HFFc6 (cell line): ENCODE measurements at places on chromosomes 5 and 9. TPM values are rescaled to one million over a fixed set of nuclear protein-coding genes. Genes with fewer than 3 reads are reported as not detected.

- DNase-seq: no peak
Observed at GRCh38 chr5:123438902-123439301, 15.7 kb upstream of the CEP120 start.

DNA sequence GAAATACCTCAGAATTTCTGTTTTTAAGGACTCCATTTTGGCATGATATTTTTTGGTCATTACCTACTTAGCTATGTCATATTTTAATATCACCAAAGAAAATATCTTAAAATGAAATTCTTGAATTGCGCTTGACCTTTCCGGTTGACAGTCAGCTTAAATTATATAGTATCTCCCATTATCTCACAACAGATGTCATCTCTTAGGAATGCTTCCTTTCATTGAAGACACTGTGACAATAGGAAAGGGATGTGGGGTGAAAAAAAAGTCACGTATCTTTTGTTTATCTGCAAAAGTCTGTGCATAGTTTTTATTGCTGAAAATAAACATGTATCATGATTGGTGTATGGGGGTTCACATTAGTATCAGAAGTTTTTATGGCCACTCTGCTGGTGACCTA lies 105.8 kb downstream of the INVS start:
- DNase-seq: no peak

DNA sequence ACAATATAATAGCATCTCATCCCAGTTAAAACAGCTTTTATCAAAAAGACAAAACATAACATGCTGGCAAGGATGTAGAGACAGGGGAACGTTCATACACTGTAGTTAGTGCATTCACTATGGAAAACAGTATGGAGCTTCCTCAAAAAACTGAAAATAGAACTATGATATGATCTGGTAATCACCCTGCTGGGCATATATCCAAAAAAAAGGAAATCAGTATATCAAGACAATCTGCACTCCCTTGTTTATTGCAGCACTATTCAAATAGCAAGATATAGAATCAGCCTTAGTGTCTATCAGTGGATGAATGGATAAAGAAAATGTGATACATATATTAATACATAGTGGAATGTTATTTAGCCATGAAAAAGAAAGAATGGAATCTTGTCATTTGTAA lies 88.5 kb downstream of the PBX3 start:
- no peak for DNase-seq

GRCh38 chr5:91166059-91166807 lies 216.9 kb downstream of the ARRDC3 start:
- peak; percentile 46 for DNase-seq

- DNase-seq: peak; percentile 37
Observed at GRCh38 chr9:36748322-36748899, 175.7 kb downstream of the MELK start.

DNA sequence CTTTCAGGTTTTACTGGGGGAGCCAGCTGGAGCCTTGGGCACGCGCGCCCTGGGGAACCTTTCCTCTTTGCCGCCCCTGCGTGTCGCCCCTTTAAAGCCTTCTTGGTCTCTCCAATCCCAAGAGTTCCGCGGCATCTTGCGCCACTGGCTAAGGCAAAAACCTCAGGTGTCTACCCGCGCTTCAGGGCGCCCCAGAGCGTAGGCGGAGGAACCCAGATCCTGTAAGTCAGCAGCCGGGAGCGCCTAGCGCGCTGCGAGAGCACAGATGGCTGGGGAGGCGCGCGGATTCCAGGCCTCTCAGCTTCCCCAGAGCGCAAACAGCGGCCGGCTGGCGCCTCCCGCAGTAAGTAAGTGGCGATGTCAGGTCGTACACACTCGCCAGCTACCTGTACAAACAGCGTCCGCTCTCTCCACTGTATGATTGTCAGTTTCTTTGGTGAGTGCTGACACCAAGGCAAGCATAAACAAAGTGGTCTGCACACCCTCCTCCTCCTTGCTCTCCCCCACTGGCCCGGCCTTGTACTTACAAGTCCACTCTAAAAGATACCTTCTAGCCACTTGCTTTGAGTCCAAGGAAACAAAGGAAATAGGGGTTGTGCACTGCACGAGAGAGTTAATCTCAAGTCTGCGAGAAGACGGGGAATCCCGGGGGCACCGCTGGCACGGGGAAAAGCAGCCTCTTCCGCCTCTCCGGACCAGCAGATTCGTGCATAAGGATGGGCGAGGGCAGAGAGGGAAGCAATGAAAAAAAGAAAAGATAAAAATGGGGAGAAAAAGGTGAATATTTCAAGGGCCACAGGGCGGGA lies 2.9 kb downstream of the HTR1A start:
- DNase-seq: no peak

GRCh38 chr5:68037546-68037945 lies 178.0 kb upstream of the PIK3R1 start:
- no peak for DNase-seq

- DNase-seq: no peak
Observed at GRCh38 chr5:87103616-87104287, 163.9 kb upstream of the RASA1 start.

DNA sequence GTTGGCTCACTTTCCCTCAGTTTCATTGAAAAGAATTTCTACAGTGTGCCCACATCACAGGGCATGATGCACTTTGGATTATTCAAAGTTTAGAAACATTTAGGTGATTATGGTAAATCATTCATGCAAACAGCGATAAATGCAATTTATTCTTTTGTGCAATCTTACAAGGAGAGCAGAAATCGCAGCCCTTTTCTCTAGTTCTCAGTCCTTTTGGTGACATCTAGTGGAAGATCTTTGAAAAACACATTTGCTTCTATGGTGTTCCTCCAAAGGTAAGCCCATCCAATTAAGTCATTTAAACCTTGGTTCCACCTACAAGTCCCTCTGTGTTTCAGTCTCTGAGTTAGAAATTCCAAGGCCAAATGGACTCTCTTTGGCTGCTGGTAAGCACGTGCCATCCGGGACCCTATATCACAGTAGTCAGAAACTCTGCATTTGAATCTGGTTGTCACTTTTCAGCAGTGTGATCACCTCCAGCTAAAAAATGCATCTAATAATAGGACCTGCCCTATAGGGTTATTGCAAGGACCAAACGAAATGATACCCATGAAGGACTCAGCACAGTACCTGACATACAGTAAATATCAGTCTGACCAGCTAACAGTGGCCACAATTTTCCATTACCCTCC lies 66.4 kb downstream of the MACROH2A1 start:
- peak; percentile 68 for DNase-seq

DNA sequence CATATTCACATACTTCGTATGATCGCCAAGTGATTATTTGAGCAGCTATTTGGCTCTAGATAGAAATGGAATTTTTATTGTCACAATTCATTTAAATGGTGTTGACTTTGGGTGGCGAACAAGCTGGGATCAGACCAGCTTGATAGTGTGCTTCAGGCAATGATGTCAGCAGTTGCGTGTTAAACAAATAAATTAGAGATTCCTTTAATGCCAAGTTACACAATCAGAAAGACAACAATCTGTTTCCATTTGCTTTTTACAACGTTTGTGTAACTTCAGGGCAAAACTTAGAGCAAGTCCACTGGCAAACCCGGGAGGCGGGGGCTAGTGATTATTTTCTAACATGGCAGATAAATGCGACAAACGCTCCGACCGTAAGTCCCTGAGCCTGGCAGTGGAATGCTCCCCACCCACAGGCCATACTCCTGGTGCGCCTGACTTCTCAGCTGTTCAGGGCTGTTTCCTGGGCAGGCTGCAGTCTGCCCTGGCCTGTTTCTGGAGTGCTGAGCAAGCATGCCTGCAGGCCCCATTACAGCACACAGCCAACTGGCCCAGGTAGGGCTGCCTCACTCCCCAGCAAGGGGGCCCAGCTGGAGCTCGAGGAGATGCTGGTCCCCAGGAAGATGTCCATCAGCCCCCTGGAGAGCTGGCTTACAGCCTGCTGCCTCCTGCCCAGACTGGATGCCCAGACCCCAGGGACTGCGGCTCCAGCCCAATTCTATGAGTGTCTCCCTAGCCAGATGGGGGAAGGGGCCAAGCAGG lies 88.7 kb downstream of the BASP1 start:
- peak; percentile 70 for DNase-seq

- no peak for DNase-seq
Observed at GRCh38 chr9:36949466-36949865, 84.6 kb downstream of the PAX5 start.

GRCh38 chr9:115164511-115164974 lies 46.6 kb upstream of the TNC start:
- DNase-seq: peak; percentile 18

DNA sequence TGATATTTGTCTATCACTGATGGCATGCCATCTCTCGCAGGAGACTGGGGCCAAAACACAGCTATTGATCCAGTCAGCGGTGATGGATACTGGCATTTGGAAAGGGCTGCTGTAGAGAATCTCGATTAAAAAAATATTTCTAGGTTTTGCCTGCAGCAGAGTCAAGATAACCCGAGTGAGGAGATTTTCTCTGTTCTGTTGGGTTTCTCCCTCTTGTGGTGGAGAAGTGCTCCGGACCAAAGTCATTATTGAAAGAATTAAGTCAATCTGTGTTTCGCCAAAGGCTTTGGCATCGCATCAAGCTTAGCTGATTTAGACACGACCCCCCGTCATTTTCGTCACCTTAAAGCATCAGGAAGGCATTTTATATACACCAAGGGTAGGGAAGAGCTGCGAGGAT lies 97.1 kb upstream of the IRX2 start:
- no peak for DNase-seq

GRCh38 chr5:14264605-14265316 lies 121.6 kb downstream of the TRIO start:
- peak; percentile 93 for DNase-seq

GRCh38 chr5:35741971-35742370 lies 114.7 kb upstream of the IL7R start:
- no peak for DNase-seq

DNA sequence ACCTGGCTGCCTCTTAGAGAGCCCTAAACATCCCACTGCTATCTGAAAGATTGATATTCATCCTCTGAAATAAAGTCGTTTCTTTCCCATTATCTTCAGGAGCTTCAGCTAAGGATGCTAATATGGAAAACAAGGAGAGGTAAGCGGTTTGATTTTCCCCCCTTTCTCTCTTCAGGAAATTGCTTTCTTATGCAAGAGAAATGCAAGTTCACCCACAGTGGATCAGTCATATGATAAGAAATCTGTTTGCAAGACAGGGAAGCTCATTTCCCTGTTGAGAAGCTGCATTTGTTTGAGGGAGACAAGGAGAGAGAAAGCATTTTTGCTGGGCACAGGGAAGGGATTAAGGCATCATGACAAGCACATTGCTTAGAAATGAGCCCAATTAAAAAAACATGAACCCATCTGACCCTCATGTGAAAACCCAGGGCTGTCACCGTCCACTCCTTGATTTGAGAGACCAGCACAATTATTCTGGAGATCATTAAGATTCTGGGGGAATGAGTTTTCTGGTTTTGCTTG lies 53.7 kb upstream of the BOD1 start:
- DNase-seq: peak; percentile 9

DNA sequence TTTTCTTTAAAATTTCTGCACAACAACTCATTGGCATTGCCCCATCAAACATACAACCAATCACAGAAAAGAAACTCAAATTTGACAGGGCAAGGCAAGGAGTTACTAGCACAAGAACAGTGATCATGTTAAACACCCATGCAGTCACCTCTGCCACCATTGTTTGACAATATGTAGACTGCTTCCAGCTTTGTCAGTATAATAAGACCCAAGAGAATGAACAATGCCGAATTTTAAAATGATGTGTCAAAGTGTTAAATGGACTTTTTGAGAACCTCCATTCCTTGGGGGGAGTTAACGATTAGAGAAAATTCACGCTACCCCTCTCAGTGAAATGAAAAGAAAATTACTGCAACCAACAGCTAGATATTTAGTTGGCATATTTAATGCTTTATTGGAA lies 109.2 kb downstream of the SEMA6A start:
- DNase-seq: no peak

- DNase-seq: peak; percentile 37
Observed at GRCh38 chr5:65762234-65762633, 40.2 kb downstream of the NLN start.

DNA sequence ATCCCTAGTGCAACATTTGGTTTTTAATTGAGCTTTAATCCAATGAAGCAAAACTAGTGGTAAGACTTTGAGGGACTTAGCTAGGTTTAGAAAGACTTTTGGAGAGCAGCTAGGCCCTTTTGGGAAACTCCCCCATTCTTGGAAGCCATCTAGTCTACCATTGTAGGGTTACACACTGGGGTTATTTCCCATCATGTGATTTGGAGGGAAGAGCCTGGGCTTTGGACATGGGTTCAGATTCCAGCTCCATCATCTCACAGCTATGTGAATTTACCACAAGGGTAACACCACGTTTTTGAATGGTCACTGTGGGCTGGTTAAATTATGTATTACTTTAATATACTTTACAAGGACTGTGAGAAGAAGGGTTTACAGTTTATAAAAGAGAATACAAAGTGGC lies 18.3 kb upstream of the TNFSF15 start:
- peak; percentile 34 for DNase-seq

DNA sequence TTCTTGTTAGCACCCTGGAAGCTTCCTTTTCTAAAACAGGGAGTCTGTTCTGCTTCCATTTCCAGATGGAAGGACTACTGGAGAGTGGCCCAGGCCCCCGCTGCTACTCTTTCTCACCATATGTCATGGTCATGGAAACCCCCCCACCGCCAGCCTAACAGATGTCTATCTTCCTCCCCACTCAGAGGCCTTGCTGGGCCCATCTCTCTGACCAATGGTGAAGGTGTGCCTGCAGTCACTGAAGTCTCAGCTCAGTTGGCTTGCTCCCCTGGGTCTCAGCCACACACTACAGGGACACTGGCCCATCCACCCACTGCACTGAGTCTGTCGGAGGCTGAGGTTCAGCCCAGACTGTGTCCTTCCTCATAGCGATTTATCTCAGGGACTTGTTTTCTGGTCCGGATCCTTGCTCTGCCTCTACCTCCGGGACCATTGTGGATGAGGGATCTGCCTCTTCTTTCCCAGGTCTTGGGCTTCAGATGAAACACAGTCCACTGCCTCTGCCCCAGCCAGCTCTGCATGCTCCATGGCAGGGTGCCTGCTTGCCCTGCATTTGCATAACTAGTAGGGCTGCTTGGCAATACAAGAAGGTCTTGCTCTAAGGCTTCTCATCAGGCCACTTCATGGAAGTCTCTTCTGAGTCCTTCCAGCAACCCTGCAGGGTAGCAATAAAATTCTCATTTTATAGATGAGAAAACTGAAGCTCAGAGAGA lies 30.8 kb downstream of the GALNT12 start:
- no peak for DNase-seq

- DNase-seq: no peak
Observed at GRCh38 chr5:71982717-71983395, 124.4 kb upstream of the MAP1B start.

DNA sequence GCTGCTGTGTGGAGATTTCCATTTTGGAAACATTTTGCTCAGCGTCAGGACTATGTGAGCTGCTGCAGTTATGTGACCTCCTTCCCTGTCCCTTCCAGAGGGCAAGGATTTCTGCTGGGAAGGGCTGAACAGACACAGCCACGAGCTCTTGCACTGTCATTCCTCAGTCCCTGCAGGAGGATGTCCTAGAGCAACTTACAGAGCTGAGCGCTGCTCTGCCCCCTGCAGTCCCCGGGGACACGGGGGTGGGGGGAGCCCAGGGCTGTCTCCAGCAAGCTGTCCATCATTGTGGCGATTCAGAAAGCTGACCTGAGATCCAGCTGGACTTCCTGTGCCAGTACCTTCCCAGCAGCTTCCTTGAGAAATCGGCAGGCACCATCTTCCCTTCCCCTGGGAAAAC lies 28.0 kb upstream of the MAP1B start:
- no peak for DNase-seq

Gene STC2
- total RNA-seq: 71.7 to 90.8 TPM (median 72.7 TPM) in 3 replicates

Gene MAST4
- total RNA-seq: 3.0 to 6.2 TPM (median 6.0 TPM) in 3 replicates

Gene DBH
- total RNA-seq: not detected in 2 replicates

Gene ARID3C
- not detected in 3 replicates for total RNA-seq

Gene MSX2
- total RNA-seq: not detected in 3 replicates

Gene SEMA5A
- 64.1 to 72.7 TPM (median 67.6 TPM) in 3 replicates for total RNA-seq

Gene PCDHGA11
- total RNA-seq: 2.0 to 9.7 TPM (median 2.6 TPM) in 3 replicates

Gene WDR31
- total RNA-seq: 1.0 to 1.6 TPM (median 1.4 TPM) in 3 replicates

Gene KCTD16
- total RNA-seq: 1.5 to 3.1 TPM (median 2.0 TPM) in 3 replicates

Gene CDX1
- total RNA-seq: not detected in 3 replicates
